ENCODE measurements at places on chromosomes 3 and 15. TPM values are rescaled to one million over a fixed set of nuclear protein-coding genes. Genes with fewer than 3 reads are reported as not detected.

DNA sequence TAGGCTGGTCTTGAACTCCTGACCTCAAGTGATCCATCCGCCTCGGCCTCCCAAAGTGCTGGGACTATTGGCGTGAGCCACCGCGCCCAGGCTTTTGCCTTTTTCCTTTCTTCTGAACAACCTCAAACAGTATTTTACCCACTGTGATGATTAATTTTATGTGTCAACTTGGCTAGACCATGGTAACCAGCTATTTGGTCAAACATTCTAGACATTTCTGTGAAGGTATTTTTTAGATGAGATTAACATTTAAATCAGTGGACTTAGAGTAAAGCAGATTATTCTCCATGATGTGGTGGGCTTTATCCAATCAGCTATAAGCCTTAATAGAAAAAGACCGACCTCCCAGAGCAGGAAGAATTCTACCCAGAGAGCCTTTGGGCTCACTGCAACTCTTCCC lies 6.0 kb downstream of the SPATA12 start:
- no peak for DNase-seq
- no peak overlapping the region for H3K27ac ChIP-seq
- no peaks in the 10 kb centered on the region for H3K36me3 ChIP-seq

DNA sequence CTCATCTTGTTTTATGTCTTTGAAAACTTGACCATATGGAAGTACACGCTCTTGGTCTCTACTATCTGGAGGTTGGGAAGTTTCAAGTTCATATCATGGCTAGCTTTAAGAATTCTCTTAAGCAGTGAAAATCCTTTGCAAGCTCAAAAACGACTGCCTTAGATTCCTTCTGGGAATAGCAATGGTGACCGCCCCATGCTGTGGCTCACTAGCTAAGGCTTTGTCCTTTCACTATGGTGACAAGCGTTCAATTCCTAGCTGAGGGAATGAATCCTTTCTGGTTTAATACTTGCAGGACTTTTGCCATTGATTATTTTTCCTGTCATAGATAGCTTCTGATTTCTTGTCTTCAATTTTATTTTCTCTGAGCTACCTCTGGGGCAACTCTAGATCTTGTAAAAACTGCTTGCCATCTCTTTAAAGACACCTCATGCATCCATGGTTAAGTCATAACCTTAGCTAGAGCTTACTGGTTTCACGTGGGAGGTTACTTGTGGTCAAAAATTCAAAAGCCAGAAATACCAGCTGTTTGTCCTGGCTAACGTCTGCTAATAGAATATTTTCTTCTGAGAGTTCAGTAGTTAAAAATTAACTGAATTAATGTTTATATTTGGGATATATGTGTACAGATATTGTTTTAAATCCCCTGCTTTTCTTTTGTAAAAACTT lies 673.4 kb upstream of the CBLB start:
- no peak overlapping the region for H3K4me3 ChIP-seq
- DNase-seq: no peak
- no peaks in the 10 kb centered on the region for H3K4me1 ChIP-seq
- H3K27me3 ChIP-seq: no peaks in the 10 kb centered on the region

DNA sequence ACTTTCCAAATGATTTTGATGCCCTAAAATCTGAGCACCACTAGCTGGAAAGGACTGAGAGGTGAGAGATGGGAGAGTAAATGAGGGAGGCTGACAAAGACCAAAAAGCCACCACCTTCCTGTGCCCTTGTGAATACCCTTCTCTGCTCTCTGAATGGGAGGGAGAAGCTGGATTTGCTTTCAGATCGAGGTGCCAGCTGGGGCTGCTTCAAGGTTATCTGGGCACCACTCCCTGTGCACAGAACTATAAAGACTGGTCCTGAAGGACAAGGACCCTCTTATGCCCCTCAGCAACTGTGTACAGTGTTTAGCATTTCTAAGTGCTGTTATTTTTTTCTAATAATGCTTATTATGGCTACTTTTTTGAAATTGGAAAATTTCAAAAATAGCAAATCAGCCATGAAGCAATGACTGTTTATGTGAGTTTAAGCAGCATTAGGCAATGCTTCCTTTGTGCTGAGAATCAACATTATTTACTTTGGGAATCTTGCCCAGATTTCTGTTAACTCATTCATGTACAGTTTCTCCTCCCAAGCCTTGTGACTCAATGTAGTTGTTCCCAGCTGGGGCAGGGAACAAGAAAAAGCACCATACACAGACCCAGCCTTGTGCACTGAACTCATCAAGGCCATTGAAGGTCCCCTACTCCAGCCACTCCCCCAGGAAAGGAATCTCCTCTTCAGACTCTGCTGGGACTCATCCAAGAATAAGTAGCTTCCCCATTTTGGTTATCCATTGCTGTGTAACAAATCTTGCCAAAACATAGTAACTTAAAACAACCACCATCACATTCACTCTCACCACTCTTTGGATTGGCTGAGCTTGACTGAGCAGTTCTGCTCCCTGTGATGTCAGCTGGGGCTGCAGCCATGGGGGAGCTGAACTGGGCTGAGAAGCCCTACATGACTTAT lies 37.3 kb upstream of the CDV3 start:
- peak; percentile 39 for DNase-seq
- H3K27me3 ChIP-seq: no peaks in the 10 kb centered on the region
- H3K27ac ChIP-seq: peak overlapping the region; percentile 67
- H3K4me1 ChIP-seq: peaks cover 9% of the 10 kb centered on the region

The LSMEM2 gene
- not detected for total RNA-seq

- DNase-seq: no peak
- H3K27me3 ChIP-seq: no peaks in the 10 kb centered on the region
- H3K4me1 ChIP-seq: no peaks in the 10 kb centered on the region
- H3K36me3 ChIP-seq: no peaks in the 10 kb centered on the region
- H3K27ac ChIP-seq: no peak overlapping the region
Observed at GRCh38 chr15:70680817-70681216, 82.5 kb downstream of the UACA start.

DNA sequence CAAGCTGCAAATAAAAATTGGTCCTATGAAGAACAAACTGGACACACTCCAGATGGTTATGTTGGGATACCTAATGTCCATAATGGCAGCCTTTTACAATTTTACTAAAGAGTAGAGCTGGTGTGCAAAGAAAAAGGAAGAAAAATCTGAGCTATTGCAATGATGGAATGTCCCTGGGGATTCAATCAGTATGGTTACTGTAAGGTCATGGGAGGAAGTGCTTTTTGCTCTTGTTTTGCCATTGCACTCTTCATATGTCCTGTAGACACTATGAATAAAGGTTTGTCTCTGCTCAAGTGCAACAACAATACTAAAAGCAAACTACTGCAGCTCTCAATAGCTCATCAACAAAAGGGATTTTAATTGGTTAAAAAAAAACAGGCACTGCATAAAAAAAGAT lies 5.4 kb downstream of the PFN2 start:
- H3K27ac ChIP-seq: no peak overlapping the region
- no peak overlapping the region for H3K4me3 ChIP-seq
- no peaks in the 10 kb centered on the region for H3K4me1 ChIP-seq
- no peaks in the 10 kb centered on the region for H3K36me3 ChIP-seq

DNA sequence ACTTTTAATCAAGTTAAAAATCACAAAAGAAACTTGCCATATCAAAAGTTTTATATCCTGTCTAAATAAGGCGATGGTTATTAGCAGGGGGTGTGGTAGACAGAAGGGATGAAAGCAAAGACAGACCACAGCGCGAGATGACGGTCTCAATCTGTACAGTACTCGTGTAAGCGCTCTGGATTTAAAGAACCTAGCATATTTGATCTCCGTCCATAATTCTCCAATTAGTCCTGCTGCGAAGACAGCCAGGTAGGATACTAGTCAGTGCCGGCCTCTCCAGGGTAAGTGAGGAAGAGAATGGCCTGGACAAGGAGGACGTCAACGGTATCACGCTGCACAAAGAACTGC lies 701 bp downstream of the SGO1 start:
- no peak overlapping the region for H3K27ac ChIP-seq
- H3K27me3 ChIP-seq: no peaks in the 10 kb centered on the region
- H3K4me1 ChIP-seq: peaks cover 7% of the 10 kb centered on the region
- H3K36me3 ChIP-seq: no peaks in the 10 kb centered on the region

The ADAMTS9 gene
- total RNA-seq: 62.1 TPM

- DNase-seq: no peak
- no peaks in the 10 kb centered on the region for H3K27me3 ChIP-seq
- H3K4me3 ChIP-seq: no peak overlapping the region
Observed at GRCh38 chr3:70276901-70277300, 35.5 kb downstream of the MDFIC2 start.

The OR5K2 gene
- total RNA-seq: not detected

The SH2D7 gene
- total RNA-seq: not detected

The CCR9 gene
- total RNA-seq: 0.30 TPM

The TNFAIP8L3 gene
- total RNA-seq: 3.8 TPM

- H3K27ac ChIP-seq: no peak overlapping the region
- H3K4me1 ChIP-seq: peaks cover 2% of the 10 kb centered on the region
- no peak overlapping the region for H3K4me3 ChIP-seq
- DNase-seq: no peak
- H3K36me3 ChIP-seq: no peaks in the 10 kb centered on the region
Observed at GRCh38 chr3:64363842-64364241, 138.6 kb upstream of the PRICKLE2 start.

DNA sequence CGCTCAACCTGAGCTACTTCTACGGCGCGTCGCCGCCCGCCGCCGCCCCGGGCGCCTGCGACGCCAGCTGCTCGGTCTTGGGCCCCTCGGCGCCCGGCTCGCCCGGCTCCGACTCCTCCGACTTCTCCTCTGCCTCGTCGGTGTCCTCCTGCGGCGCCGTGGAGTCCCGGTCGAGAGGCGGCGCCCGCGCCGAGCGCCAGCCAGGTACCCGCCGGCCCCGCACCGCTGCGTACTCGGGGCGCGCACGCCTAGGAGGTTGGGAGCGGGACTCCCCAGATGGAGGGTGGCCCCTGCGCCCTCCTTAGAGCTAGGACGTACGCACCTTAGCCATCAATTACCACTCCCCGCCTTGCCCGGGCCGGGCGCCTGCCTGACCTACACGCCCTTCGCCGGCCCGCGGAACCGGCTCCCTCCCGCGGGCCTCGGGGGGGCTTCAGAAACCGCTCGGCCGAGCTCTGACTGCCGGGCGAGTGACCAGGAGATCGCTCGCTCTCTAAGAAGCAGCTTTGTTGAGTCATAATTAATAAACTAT lies 466 bp downstream of the NFKBIZ start:
- peak; percentile 59 for DNase-seq
- H3K36me3 ChIP-seq: peaks cover 6% of the 10 kb centered on the region
- H3K4me1 ChIP-seq: peaks cover 3% of the 10 kb centered on the region
- H3K27ac ChIP-seq: peak overlapping the region; percentile 52
- peaks cover 2% of the 10 kb centered on the region for H3K27me3 ChIP-seq

The BFSP2 gene
- total RNA-seq: not detected

- H3K4me1 ChIP-seq: no peaks in the 10 kb centered on the region
- no peak overlapping the region for H3K27ac ChIP-seq
- no peaks in the 10 kb centered on the region for H3K36me3 ChIP-seq
- H3K27me3 ChIP-seq: no peaks in the 10 kb centered on the region
Observed at GRCh38 chr15:48777645-48778330, 33.1 kb downstream of the CEP152 start.

- no peak for DNase-seq
- H3K4me3 ChIP-seq: peak overlapping the region; percentile 46
- peak overlapping the region; percentile 49 for H3K27ac ChIP-seq
- peaks cover 7% of the 10 kb centered on the region for H3K4me1 ChIP-seq
Observed at GRCh38 chr3:147940405-147941193, 531.4 kb downstream of the ZIC1 start.

The TGM5 gene
- total RNA-seq: 0.10 TPM

- no peak overlapping the region for H3K4me3 ChIP-seq
- no peaks in the 10 kb centered on the region for H3K27me3 ChIP-seq
- H3K36me3 ChIP-seq: no peaks in the 10 kb centered on the region
- no peaks in the 10 kb centered on the region for H3K4me1 ChIP-seq
- H3K27ac ChIP-seq: no peak overlapping the region
Observed at GRCh38 chr3:99833617-99834205, 16.0 kb downstream of the CMSS1 start.

The RAB5A gene
- 108 TPM for total RNA-seq

DNA sequence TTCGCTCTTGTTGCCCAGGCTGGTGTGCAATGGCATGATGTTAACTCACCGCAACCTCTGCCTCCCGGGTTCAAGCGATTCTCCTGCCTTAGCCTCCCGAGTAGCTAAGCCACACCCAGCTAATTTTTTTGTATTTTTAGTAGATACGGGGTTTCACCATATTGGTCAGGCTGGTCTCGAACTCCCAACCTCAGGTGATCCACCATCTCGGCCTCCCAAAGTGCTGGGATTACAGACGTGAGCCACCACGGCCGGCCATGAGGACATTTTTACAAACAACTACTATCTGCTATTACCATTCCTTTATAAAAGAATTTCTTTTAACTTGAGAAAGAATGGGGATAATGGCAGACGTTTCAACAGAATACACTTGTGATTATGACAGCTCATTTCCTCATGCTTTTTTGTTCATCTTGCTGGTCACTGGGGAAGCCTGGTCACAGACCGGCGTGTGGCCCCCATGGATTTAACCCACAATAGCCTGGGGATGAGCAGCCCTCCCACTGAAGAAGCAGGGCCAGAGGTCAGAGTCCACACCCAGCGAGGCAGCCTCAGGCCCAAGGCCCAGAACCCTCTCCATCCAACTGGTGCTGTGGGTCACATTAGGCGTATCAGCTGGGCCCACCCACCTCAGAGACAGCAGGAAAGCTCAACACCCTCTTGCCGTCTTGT lies 112.0 kb downstream of the LIPC start:
- H3K27me3 ChIP-seq: no peaks in the 10 kb centered on the region
- H3K4me3 ChIP-seq: no peak overlapping the region
- no peak overlapping the region for H3K27ac ChIP-seq
- DNase-seq: no peak

GRCh38 chr3:16816048-16816780 lies 68.5 kb upstream of the PLCL2 start:
- no peaks in the 10 kb centered on the region for H3K27me3 ChIP-seq
- H3K4me3 ChIP-seq: no peak overlapping the region
- no peak overlapping the region for H3K27ac ChIP-seq
- H3K36me3 ChIP-seq: no peaks in the 10 kb centered on the region
- no peaks in the 10 kb centered on the region for H3K4me1 ChIP-seq

The LMAN1L gene
- total RNA-seq: not detected

The GPR156 gene
- 2.1 TPM for total RNA-seq

GRCh38 chr15:69075440-69075839 lies 60.9 kb downstream of the NOX5 start:
- no peak overlapping the region for H3K4me3 ChIP-seq
- DNase-seq: peak; percentile 61
- H3K27ac ChIP-seq: no peak overlapping the region
- H3K4me1 ChIP-seq: peaks cover 12% of the 10 kb centered on the region
- H3K27me3 ChIP-seq: peaks cover 8% of the 10 kb centered on the region

DNA sequence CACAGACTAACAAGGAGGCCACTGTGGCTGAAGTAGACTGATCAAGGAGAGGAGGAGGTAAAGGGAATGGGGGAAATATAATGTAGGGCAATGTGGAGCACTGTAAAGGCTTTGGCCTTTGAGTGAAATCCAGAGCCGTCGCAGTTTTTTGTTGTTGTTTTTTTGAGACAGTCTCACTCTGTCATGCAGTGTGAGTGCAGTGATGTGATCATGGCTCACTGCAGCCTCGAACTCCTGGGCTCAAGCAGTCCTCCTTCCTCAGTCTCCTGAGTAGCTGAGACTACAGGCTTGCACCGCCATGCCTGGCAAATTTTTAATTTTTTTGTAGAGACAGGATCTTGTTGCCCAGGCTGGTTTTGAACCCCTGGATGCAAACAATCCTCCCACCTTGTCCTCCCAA lies 32.2 kb downstream of the PPP4R2 start:
- no peak overlapping the region for H3K4me3 ChIP-seq
- peaks cover 4% of the 10 kb centered on the region for H3K4me1 ChIP-seq
- no peak for DNase-seq

The NR2E3 gene
- total RNA-seq: 0.30 TPM

GRCh38 chr3:9783954-9784353 lies 8.3 kb downstream of the TADA3 start:
- H3K4me1 ChIP-seq: no peaks in the 10 kb centered on the region
- H3K4me3 ChIP-seq: no peak overlapping the region

The GP9 gene
- total RNA-seq: 0.72 TPM

Data from spinal cord (tissue), 10 donors.